ENCODE measurements at places on chromosomes 2 and 18.

GRCh38 chr2:86229221-86229620 is 30.0 kb downstream of the MRPL35 start:
- no peak for DNase-seq

DNA sequence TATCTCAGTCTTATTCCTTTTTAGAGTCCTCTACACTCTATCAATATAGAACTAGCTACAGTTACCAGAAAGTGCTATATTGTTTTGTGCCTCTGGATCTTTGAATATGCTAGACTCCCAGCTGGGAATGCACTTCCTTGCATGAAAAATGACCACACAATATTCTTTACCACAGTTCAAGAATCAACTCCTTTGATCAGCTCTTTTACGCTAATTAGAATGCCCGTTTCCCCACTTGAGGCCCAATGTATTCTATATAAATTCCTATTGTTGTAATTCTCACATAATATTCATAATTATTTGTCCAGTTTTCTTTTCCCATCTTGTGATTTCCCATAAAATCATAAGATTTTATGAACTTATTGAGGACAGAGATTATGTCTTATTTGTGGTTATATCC is 142.2 kb downstream of the UBE2E3 start:
- no peak for DNase-seq

- DNase-seq: no peak
These were observed 1.4 kb downstream of the CCDC85A start for GRCh38 chr2:56185101-56185581.

GRCh38 chr2:198296665-198297308 is 492.4 kb downstream of the PLCL1 start:
- peak; percentile 42 for DNase-seq

DNA sequence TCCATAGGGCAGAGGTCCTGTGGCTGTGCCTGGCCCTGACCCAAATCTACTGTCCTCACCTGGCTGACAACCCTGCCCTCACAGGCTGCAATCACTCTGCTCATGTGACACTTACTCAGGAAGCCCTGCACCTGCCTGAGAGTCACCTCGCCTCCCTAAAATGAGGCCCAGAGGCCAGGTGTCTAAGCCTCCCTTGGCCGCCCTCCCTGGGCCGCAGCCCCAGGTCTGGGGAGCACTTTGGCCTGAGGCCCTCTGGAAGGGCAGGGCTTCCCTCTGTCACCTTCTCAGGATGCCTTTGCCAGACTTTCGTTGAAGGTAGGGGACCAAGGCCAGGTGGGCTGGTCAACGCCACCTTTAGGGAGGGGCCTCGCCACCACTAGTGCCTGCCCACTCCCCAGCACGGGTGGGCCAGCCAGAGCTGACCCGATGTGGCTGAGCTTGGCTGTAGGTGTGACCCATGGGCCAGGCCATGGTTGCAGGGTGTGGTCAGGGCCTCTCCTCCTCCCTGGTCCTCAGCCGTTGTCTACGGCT is 6.1 kb upstream of the GPC1 start:
- DNase-seq: no peak

DNA sequence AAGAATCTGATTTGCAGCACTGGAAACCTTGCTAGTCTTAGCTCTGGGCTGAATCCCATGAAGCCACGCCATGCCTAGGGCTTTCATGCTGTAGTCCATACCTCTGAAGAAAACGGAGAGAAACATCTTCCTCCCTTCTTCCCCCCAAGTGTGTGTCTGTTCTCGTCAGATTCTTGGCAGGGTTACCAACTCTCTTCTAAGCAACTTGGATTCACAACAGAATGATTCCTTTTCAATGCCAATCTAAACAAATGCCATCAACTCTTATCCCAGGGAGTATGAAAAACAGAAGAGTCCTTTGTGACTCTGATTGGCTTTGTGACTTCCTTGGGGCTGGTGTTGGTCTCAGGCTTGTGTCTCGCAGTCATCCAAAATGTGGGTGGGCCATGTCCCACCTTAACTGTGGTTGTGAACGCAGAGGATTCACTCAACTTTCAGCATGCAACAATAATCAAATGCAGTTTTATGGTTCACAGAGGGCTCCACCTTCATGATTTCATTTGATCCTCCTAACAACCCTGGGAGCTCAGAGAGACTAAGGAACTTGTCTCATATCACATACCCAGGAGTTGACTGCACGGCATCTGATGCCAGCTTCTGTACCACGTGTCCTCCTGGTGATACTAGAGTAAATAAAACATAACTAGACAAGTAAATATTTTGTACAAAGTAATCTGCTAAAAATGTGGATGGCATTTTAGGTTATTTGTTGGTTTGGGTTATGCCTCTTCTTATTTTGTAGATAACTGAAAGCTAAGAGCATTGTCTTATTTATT is 186.0 kb upstream of the TNP1 start:
- DNase-seq: no peak

DNA sequence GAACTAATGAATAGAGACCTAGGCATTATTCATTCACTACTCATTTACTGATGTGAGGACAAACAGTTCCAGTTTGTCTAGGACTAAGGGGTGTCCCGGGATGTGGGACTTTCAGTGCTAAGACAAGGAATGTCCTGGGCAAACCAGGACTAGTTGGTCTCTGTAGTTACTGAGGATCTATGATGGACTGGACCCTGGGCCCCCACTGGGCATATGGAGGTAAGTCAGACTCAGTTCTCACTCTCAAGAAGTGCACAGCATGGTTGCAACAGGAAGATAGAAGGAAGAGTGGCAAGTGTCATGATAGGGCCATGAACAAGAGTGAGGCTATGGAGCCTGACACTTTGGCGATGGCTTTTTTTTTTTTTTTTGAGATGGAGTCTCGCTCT is 128.2 kb downstream of the MYCN start:
- DNase-seq: no peak

DNA sequence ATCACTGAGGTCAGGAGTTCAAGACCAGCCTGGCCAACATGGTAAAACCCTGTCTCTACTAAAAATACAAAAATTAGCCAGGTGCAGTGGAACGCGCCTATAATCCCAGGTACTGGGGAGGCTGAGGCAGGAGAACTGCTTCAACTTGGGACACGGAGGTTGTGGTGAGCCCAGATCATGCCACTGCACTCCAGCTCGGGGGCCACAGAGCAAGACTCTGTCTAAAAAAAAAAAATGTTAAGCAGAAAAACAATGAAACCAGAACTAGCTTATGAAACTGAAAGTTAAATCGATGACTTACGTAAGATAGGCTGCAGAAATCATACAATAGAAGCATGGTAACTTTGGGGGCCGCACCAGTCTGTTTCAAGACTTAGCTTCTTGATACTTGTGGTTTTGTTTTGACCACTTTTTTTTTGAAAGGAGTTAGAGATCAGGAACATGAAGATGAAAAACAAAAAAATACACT is 6.2 kb upstream of the GPR155 start:
- DNase-seq: peak; percentile 21

DNA sequence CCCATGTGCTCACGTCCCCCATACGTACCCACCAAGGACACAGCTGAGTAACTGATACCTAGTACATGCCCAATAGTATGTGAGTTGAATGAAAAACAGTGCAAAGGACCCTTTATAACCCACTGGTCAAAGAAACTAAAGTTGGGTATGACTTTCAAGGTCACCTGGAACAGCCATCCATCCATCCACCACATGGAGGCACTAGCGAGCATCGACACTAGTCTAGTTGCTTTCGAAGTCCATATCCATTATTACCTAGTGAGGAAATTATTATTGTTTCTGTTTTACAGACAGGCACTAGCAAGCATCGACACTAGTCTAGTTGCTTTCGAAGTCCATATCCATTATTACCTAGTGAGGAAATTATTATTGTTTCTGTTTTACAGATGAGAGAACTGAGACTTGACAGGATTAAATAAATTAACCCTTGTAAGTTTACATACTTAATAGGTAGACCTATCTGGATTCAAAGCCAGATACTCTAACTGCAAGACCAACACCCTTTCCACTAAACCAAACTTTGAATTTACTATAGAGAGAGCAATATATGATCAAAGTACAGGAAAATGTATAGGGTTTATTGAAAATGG is 233.7 kb downstream of the METTL4 start:
- DNase-seq: peak; percentile 35

GRCh38 chr18:36633961-36634412 is 194.8 kb downstream of the TPGS2 start:
- DNase-seq: no peak

GRCh38 chr2:70923378-70924015 is 12.2 kb upstream of the ATP6V1B1 start:
- no peak for DNase-seq

DNA sequence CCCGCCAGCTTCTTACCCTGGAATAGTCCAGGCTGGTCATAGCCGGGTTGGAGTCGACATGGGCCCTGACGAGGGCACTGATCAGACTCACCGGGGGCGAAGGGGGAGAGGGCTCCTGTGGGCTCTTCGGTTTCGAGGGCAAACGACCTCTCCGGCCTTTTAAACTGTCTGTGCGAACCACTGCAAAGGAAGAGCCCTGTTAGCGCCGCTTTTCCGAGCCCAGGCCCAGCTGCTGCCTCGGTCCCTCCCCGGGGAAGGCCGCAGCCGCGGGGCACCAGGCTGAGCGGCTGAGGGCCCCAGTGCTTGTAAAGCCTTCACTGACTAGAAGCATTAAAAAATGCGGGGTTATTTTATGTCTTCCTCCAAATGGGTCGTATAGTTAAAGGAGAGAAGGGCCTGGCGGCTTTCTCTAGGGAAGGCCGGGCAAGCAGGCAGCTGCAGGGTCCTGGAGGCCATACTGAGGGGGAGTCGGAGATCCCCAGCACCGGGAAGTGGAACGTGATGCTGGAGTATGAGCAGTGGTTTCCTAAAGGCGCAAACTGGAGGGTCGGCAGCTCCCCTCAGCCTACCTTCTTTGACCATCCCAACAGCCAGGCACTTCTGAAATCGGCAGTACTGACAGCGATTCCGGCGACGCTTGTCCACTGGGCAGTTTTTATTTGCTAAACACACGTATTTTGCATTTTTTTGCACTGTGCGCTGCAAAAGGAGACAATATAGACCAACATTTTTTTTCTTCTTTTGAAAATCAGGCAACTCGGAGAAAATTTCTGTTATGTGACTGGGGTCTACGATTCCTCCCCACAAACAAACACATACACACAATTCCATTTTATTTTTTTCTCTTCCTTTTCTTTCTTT is 4.5 kb downstream of the NR4A2 start:
- DNase-seq: no peak

DNA sequence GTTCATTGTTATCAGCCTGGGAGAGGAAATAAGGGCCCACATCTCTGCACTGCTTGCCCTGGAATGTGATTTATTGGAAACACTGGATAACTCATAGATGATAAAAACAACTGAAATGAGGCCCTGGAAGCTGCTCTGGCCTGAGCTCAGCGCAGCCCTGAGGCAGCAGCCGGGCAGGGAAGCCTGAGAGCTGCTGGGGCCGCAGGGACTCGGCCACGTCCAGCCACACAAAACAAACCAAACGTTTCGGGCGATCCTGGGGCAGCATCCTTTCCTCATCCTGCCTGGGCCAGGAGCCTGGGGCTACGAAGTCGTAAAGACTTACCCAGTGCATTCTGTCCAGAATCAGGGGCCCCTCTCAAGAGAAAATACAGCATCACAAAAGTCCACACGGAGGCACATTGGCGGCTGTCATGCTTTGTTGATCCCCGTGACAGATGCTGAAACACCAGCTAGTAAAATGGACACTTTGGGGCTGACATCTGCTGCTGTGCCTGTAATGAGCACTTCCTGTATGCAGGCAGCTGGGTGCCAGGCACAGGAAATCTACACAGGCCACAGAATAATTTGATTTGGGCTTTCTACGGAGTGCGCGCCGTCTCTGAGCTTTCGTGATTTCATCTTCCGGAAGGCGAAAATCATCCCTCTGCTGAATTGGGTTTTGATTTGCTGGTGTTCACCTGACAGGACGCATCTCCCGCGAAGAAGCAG is 250.6 kb downstream of the EIPR1 start:
- no peak for DNase-seq

GRCh38 chr2:222052934-222053367 is 245.8 kb downstream of the PAX3 start:
- DNase-seq: no peak

DNA sequence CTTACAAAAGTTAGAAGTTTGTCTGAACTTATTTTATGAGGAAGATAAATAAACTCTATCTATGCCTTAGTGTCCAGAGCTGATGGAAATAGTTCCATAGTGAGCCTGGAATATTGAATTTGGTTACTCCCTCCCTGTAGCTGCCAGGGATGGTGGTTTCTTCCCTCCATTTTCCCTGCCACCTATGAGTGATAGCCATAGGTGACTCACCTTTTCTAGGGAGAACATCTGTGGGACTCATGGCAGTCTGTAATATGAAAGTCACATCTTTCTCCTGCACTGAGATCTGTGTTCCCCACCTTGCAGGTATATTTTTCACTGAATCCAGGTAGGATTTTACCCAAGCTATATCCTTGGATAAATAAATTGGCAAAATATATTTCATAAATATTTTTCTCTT is 148.8 kb downstream of the TPGS2 start:
- DNase-seq: no peak

DNA sequence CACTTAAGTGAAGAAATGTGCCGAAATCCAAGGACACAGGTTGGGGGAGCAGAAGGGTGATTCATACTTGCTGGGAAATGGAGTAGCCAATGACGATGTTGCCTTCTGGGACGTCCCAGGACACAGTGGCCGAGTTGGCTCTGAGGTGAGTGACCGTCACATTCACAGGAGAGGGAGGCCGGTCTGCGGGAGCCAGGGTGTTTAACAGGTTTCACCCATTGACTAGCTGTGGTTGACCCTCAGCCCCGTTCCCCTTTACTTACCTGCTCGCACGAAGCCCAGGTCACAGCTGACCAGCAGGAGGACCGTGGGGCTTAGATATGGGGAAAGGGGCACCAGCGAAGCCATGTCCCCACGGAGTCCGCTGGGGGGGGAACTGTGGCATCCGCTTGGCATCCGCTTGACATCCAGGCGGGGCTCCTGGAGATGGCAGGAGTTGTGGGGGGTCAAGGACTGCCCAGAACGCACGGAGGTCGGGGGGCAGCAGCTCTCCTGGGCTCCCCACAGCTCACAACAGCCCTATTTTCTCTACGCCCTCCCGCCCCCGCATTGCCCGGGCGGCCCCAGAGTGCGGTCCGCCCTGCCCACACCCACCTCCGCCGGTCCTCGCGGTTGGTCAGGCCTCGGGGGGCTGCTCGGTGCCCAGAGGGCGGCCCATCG is 586 bp downstream of the FNDC4 start:
- no peak for DNase-seq

DNA sequence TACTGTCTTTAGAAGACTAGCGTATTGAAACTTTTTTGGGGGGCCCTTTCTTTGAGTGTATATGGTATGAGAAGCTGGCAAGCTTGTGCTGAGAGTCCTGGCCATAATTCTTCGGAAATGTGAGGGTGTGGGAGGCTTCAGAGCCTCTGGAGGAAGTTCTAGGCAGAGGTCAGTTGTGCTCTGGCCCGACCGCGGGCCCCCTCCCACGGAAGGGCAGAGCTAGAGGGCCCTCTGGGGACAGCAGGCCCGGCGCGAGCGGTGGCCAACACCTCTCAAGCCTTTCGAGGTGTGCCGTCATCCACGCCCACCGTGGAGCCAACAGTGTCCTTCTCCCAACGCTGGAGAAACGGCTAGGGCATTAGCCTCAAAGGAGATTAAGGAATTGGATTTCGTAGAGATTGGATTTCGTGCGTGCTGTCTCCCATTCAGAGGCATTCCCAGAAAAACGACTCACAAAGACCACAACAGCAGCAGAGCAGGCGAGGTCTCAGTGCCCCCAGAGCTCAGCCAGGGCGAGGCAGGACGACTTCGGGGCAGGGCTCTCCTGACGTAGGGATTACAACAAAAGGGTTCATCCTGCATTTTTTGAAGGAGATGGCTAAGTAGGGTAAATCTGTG is 2.2 kb upstream of the MTCL1 start:
- no peak for DNase-seq

- no peak for DNase-seq
These were observed 209.2 kb upstream of the STON1 start for GRCh38 chr2:48320742-48321141.

GRCh38 chr2:210844016-210844415 is 287.6 kb downstream of the CPS1 start:
- no peak for DNase-seq

All from T-helper 9 cell (primary cell).